ENCODE measurements at places on chromosomes 6 and 20. TPM values are rescaled to one million over a fixed set of nuclear protein-coding genes. Genes with fewer than 3 reads are reported as not detected.

Gene THBD
- 71.5 TPM for total RNA-seq

Gene WFDC10B
- total RNA-seq: not detected

Gene PRDM13
- total RNA-seq: 0.45 TPM

Gene OPRM1
- not detected for total RNA-seq

Gene MOCS1
- 2.0 TPM for total RNA-seq

Gene CRISP3
- total RNA-seq: not detected

Gene DPPA5
- not detected for total RNA-seq

All from A549 treated with ZK216348 at 1 μM for 4 hours (cell line).